ENCODE measurements at places on chromosomes 7 and 10.
A peak's percentile ranks its signal among the peaks of the same experiment; 100 is the strongest.

GRCh38 chr10:53023411-53023810 is 250.8 kb upstream of the MBL2 start:
- DNase-seq, result no peak

- DNase-seq, result no peak
Observed at GRCh38 chr7:113890331-113891030, 28.3 kb downstream of the PPP1R3A start.

DNA sequence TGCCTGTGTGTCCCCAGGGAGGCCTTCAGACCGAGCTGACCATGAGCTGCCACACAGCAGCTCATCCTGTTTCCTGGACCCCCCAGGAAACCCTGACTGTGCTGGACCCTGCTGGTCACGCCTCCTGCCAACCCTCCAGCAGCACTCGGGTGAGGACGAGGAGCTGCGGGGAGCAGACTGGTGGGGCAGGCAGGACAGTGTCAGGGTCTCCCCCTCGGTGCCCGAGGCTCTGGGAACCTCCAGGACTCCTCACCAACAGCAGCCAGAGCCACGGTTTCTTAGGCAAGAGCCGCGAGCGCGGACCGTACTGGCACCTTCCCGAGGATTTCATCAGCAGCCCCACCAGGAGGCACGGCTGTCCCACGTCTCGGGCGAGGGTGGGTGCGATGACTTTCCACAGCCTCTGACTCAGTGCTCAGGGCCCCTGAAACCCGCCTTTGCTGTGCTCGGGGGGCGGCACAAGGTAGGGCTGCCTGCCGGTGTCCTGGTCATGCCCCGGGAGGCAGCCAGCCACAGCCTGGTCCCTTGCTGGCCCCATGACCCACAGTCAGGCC is 186.9 kb downstream of the ELFN1 start:
- no peak for DNase-seq

DNA sequence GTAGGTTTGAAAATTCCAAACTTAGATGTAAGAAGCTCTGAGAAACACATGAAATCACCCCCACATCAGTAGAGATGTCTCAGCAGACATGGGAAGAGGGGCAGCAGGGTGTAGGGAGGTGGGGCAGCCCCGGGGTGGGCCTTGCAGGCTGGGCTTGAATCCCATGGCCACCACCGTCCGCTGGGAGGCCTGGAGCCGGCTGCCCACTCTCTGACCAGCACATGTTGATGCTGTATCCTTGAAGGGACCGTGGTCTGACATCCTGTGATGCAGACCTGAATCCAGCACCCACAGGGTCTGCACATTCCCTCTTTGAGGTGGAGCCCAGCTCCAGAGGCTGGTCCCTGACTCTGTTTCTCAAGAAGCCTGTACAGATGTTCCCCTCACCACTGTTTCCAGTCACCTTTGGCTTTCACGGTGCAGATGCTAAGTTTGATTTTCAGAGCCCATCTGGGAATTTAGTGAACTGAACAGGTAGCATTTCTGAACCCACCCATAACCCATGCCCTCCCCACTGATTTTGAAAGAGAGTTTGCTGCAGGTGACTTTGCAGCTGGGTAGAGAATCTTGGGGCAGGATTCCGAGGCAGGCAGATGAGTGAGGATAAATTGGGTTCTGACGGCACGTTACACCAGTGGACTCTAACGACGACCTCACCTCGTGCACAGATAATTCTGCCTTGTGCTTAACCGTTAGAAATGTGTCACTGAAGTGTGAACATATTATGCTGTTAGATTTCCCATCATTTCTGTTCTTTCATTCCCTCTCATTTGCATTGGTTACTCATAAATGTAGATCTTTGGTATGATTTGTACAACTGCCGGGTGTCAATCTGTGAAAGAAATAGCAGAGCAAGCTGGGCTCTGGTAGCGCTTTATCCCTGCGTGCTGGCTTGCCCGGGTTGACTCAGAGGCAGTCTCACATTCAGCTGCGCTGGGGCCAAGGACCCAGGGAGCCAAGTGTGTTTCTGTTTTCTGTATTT is 45.7 kb downstream of the IKZF1 start:
- DNase-seq, result peak; percentile 87

- no peak for DNase-seq
Observed at GRCh38 chr7:155497149-155497901, 39.4 kb downstream of the EN2 start.

DNA sequence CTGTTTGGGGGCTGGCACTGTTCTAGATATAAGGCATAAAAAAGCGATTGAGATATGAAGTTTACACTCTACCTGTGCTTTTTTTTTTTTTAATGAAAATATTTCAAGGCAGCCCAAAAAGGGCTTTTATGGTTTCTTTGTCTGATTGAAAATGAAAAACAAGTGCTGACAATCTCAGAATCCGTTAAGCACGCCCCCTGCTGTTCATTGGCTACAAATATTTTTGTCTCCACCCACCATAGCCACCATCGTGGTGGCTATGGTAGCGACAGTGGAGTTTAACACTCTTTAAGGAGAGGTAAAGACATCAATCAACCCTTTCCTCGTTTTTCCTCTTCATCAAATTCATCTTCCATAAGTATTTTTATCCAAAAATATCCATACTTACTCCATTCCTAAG is 94.2 kb downstream of the CD36 start:
- DNase-seq, result no peak

DNA sequence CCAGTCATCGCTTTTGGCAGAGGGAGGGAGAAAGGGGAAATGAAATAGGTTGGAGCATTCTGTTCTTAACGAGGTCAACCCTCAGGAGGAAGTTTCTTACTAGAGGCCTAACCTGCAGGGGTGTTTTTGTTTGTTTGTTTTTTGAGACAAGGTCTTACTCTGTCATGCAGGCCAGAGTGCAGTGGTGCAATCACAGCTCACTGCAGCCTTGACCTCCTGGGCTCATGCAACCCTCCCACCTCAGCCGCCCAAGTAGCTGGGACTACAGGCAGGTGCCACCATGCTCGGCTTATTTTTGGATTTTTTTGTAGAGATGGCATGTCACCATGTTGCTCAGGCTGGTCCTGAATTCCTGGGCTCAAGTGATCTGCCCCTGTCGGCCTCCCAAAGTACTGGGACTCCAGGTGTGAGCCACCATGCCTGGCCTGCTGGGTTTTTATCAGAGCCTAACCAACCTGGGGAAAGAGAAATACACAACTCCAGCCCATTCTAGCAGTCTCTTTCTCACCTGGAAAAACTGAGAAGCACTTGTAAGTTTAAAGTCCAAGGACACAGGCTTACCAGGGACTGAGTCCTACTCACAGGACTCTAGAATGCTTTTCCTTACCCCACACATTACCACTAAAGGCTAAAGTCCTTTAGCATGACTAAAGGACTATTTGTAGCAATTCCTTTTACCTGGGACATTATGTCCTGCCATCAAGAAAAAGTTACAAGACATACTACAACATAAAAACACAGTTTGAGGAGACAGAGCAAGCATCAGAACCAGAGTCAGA is 101.0 kb upstream of the EGFR start:
- DNase-seq, result no peak

- DNase-seq, result no peak
Observed at GRCh38 chr7:37341033-37341630, 107.5 kb downstream of the ELMO1 start.

- DNase-seq, result no peak
Observed at GRCh38 chr10:71269301-71270288, 49.5 kb upstream of the SLC29A3 start.

DNA sequence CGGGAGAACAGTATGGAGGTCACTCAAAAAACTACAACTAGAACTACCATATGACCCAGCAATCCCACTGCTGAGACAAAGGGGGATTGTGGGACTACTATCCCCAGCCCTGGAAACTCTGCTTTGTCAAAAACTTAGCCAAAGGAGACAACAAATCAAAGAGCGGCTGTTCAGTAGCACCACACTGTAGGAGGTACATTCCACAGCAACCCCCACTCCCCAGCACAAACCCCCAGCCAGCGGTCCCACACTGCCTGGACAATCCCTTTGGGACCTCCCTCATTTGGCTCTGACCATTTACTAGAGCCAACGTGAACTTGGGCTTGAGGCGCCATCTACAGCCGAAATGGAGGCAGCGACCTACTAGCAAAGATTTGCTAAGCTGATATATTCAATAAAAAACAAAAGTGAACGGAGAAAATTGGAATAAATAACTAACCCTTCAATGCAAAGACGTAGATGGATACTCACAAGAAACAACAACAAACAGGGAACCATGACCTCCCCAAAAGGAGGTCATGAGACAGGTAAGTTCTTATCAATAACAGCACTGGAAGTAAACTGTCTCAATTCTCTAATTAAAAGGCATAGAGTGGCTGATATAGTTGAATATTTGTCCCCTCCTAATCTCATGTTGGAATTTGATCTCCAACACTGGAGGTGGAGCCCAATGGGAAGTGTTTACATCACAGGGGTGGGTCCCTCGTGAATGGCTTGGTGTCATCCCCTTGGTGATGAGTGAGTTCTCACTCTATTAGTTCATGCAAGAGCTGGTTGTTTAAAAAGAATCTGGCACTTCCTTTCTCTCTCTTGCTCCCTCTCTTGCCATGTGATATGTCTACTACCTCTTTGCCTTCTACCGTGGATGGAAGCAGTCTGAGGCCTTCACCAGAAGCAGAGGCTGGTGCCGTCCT is 119.0 kb upstream of the KCNMA1 start:
- no peak for DNase-seq

- DNase-seq, result no peak
Observed at GRCh38 chr10:74728225-74728624, 98.2 kb upstream of the KAT6B start.

GRCh38 chr7:67847092-67847787 is 850.6 kb downstream of the TYW1 start:
- DNase-seq, result no peak

- no peak for DNase-seq
Observed at GRCh38 chr10:34886906-34887642, 72.0 kb upstream of the PARD3 start.

DNA sequence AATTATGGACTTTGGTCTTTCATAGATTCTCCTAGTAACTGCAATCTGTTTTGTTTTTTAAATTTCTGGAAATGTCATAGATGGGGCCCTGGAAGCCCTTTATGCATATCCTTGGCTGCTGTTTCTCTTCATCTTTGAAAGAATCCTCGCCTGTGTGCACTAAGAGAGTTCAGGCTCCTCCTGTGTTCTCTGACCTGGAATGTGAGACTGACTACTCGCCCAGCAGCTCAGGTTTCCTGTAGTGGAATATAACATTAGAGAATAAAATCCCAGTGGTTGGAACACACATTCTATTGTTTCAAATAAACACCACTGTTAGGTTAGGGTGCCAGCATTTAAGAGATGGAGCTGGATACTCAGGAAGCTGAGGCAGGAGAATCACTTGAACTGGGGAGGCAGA is 56.3 kb downstream of the WDFY4 start:
- DNase-seq, result no peak

GRCh38 chr7:50229964-50230363 is 74.6 kb upstream of the IKZF1 start:
- peak; percentile 48 for DNase-seq

- no peak for DNase-seq
Observed at GRCh38 chr10:64648915-64649314, 1127.7 kb downstream of the REEP3 start.

- DNase-seq, result peak; percentile 34
Observed at GRCh38 chr7:70659263-70659662, 472.7 kb upstream of the GALNT17 start.

DNA sequence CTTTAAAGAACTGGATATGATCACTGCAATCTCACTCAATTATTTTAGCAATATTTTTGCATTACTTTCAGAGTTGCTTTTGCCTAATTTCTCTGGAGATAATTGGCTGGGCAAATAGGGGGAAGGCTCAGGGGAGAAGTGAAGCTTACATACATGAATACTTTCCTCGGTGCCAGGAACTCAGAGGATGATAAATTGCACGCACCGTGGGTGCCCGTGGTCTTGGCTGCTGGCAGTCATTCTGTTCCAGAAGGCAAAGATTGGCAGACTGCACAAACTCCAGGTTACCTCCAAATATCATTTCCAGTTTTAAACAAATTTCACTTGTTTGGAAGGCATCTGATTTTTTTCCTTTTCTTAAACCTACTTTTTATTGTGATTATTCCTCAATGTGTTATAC is 197.8 kb upstream of the TMEM72 start:
- no peak for DNase-seq

DNA sequence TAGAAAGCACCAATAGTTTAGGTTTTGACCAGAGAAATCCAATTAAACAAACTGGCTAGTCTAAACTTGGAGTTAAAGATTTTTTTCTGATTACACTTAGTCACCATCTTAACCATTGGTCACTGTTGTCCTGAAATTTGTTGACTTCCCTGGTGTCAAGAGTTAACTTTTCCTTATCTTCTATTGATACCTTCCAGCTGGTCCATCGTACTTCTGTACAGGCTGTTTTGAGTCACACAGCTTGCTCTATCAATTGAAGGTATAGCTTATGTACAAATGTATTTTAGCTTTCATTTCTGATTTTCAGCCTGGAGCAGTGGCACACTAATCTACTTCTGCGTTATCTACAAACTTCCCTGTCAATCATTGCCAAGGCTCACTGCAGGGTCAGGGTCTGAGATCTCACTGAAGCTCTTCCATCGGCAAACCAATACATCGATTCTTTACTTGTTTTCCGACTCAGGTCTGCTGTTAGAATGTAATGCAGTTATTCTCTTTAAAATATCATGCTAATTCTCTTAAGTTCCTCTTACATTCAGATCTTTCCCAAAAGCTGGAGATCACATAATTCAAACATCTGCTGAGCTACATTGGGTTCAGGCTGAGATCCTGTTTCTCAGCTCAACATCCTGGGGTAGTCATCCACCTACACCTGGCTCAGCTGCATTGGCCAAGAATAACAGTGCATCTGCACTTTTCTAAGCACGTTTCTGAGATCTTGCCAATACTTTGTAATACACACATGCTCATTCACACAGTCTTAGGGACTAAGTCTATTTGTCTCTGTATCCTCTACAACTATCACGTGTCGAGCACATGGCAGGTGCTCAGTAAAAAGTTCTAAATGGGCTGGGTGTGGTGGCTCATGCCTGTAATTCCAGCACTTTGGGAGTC is 11.3 kb downstream of the MRPS33 start:
- no peak for DNase-seq

DNA sequence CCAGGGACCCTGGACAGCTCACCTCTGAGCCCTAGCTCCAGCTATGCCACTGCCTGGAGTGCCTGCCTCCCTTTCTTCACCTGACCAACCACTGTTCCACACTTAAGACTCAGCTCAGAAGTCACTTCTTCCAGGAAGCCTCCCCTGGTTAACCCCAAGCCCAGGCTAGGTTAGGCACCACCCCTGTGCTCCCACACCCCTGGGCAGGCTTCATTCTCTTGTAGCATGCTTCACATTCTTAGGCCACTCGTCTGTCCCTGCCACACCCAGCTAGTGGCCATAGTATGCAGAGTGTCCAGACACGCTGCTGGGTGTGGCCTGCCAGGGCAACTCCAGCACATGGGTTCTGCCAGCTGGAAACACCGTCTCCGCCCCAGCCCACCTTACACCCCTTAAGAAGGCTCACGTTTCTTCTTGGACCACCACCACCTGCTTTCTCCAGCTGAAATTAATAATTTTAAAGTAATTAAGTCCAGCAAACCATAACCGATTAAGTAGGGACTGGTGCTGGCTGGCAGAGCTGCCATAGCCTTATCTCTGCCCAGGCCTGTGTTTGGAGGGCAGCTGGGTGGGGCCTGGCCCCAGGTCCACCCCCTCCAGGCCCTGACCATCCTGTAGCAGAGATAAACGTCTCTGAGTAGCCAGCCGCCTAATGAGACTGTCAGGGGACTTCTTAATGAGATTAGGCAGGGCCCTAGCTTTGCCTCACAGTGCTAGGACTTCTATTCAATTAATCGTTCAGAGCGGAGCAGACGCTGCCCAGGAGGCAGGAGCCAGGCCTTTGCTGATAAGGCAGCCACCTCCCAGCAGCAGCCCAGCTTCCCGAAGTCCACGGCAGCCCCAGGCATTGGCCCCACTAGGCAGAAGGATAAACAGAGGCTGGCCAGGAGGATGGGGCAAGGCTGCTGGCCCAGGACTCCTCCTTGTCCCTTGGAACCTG is 20.5 kb downstream of the GRID1 start:
- DNase-seq, result no peak

Data from CD4-positive, alpha-beta T cell treated with Interleukin-6 for 4 hours (primary cell).